ENCODE measurements at places on chromosomes 1 and 21.

DNA sequence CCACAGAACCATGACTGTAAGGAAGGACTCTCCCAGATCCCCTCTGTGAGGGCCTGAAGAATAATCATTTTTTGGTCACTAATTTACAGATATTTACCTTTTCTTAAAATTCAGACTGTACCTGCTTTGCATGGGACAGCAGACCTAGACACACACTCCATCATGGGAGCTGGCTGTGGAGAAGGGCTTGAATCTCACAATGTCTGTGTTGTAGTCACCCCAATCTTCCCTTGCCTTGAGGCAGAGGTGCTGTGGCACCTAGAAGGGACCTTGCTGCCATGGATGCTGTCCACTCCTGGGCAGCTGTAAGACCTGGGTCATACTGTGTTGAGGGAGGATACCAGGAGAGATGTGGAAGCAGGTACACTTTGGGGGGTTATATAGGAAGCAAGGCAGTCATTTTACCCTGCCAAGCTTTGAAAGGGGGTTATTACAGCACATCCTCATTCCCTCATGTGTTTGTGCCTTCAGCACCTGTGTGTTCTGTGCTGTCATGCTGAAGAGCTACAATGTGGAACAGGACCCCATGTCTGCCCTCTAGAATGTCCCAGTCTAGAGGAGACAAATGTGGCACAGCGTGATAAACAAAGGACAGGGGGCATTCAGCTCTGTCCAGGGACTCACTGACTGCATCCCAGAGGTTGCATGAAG, 27.1 kb downstream of the TRAF5 start:
- DNase-seq: no peak

GRCh38 chr1:19232524-19232846, 18.8 kb downstream of the EMC1 start:
- DNase-seq: no peak

GRCh38 chr1:193919827-193920226, 733.4 kb upstream of the B3GALT2 start:
- peak; percentile 3 for DNase-seq

DNA sequence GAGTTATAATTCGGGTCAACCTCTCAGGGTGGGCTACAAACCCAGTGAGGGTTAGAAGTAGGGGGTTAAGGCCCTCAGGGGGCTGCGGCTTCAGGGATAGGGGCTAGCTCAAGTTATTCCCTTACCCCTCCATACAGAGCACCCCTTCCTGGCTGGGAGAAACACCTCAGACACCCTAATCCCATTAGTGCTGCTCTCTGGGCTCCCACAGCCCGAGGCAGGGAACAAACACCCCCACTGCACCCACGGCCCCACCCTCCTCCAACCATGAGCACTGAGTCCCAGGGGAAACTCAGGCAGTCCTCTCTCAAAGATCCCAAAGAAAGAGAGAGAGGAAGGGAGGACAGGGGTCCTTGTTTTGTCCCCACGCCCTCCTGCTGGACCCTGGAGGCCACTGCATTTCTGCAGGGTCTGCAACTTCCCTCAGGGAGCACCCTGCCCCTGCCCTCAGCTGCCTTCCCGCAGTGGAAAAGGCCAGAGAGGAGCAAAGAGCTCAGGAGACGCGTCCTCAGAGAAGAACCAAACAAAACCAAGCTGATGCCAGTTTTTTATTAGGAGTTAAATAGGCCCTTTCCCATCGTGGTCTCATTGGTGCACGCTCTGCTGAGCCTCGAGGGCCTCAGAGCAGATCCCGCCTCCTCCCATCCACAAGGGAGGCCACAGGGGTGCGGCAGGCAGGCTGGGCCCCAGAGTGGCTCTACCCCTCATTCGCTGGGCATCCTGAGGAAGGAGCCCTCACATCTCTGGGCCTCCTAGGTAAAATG, 1.4 kb upstream of the S100A4 start:
- no peak for DNase-seq

GRCh38 chr1:212692774-212693644, 6.6 kb downstream of the BATF3 start:
- peak; percentile 49 for DNase-seq

GRCh38 chr1:211133836-211134669, at the start of gene KCNH1:
KCNH1 (minus strand) TSS chr1:211134148; CDS start chr1:211133945, 203 bp downstream.
- DNase-seq: peak; percentile 70

All from HFFc6 (cell line).